Activated T-helper 1 cell treated with anti-CD3 and anti-CD28 coated beads, Interleukin-2, amount 50 U/mL, for 16 hours (primary cell): ENCODE measurements at places on chromosomes 3 and 15.

GRCh38 chr15:48650931-48651330 lies 5.4 kb upstream of the FBN1 start:
- no peak for DNase-seq

DNA sequence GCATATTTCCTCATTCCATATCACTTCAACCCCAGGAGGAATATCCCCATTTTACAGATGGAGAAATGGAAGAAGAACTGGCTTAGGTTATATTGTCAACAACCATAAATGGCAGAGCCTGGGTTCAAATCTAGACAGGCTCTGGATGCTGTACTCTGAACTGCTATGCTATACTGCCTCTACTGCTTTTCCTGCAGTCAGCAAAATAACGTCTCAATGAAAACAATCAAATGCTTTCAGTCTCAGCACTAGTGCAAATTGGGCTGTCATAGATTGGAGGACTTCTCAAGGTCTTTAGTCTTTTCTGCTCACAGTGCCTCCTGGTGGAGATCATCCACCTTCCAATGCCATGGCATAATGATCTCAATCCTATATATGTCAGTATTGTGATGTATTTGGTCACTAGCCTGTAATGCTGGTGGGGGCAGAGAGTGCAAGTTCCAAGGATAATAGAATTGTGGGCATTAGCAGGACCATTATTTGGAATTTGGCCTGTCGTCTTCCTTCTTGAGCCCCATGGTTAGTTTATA lies 285.0 kb downstream of the CLSTN2 start:
- no peak for DNase-seq

DNA sequence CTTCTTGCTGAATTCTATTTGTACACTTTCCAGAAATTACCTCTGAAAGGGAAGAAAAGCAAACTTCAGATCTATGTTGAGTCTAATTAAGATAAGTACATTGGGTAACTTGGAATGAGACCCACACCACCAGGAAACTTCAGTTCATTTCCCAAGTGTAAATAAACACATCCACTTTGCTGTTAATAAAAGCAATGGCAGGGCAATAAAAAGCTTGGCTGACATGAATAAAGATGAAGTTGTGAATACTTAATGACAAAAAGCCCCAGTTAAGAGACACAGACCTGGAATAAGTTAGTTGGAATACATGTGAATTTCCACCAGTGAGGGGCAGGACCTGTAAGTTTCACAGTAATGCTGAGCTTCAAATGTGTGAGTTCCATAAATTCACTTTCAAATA lies 83.3 kb downstream of the MEX3B start:
- no peak for DNase-seq

DNA sequence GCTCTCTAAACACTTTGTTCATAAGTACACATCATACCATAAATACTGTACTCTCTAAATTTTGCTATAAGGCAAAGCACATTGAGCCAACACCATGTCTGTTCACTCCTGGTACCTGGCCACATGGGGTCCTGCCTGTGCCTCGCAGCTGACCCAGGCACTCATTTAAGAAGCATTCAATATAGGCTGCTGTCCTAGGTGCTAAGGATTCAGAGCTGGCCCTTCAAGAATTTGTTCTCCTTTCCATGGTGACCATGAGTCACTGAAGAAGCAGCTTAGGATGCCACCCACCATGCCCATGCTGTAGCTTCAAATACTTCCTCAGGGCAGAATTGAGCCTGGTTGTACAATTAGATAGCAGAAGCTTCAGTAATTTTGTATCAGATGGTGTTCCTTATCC lies 119.2 kb upstream of the ZBED2 start:
- DNase-seq = no peak

- DNase-seq = no peak
These were observed 89.0 kb downstream of the RPL22L1 start for GRCh38 chr3:170780955-170781354.

- DNase-seq = no peak
These were observed 521.8 kb upstream of the CNTN3 start for GRCh38 chr3:75136100-75136897.

DNA sequence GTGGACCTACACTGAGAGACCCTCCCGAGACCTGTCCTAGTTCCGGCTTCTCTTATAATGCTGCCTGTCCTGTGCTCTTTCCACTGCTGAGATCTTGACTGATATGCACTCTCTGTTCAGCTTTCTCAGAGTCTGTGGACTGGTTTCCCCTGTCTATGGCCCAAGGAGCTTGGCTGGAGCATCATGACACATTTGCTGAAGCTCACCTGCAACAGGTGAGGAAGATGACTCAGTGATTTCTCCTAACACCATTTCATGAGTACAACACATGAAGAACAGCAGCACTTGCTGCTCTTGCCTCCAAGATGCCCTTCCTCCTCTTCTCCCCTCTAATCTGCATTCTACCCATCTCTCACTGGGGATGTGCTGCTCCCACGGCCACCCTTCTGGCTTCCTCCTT lies 92.1 kb downstream of the DUT start:
- no peak for DNase-seq

GRCh38 chr15:92907896-92908712 lies 8.0 kb downstream of the CHD2 start:
- no peak for DNase-seq

DNA sequence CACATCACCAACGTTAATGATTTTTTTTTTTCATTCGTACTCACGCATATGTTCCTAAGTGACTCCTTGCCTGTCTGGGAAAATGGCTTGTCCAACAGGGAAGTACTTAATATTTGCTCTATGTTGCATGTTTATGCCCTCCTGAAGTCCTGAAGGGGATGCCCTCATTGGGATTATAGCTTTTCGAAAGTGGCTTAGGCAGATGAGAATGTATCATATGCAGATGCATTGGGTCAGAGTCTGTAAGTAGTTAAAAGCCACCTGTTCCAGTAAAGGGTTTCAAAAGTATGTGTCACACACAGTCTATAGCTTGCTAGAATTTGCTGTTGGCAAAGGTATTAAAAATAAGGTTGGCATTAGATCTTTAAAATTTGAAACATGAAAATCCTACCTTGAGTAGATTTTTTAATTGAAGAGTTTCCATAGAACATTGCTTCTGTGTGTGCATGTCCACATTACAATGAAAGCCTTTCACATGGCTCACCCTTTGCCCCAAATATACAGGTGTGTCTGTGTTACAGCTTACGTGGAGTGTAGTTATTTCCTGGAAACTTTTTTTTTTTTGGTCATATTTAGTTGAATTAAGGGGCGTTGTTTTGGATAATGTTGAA lies 2.1 kb downstream of the ABHD17C start:
- DNase-seq = no peak

DNA sequence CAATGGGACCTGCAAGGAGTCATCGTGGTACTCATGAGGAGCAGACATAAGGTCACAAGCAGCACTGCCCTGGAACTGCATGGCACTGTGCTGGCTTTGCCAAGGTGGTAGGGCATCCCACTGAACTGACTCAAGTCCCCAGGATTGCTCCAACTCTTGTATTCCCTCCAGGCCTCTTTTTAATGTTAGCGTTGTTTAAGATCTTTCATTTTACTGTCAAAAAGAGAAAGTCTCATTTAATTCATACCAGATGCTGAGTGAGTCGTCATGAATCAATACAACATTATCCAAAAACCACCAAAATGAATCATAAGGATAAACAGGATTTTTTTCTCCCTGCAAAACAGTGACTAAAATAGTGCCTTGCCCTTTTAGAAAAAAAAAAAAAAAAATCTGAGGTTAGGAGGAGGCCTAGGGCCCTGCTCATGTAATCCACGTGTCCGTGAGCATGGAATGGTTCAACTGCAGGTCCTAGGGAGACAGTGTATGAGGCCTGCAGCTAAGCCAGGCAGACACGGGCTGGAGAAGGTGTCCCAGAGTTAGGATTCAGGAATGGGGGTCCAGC lies 36.7 kb upstream of the BLM start:
- DNase-seq = no peak

GRCh38 chr3:53705774-53706173 lies 140.4 kb downstream of the CHDH start:
- no peak for DNase-seq

DNA sequence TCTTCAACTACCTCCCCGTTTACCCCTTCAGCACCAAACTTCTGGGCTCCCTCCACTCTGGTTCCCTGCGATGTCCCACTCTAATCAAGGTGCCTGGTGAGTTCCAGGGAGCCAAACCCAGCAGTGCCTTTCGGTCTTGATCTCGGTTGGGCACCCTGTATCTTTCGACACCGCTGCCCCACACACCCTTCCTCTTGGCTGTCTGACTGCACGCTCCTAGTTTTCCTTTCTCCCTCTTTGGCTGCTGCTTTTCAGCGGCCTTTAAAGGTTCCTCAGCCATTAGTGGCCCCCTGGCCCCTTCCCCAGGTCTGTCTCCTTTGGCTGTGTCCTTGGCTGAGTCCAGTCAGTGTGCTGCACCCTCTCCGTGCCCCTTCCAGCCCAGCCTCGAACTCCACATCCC lies 784 bp downstream of the TTLL3 start:
- no peak for DNase-seq

- DNase-seq = no peak
These were observed 1.0 kb upstream of the CEP70 start for GRCh38 chr3:138594935-138595610.

DNA sequence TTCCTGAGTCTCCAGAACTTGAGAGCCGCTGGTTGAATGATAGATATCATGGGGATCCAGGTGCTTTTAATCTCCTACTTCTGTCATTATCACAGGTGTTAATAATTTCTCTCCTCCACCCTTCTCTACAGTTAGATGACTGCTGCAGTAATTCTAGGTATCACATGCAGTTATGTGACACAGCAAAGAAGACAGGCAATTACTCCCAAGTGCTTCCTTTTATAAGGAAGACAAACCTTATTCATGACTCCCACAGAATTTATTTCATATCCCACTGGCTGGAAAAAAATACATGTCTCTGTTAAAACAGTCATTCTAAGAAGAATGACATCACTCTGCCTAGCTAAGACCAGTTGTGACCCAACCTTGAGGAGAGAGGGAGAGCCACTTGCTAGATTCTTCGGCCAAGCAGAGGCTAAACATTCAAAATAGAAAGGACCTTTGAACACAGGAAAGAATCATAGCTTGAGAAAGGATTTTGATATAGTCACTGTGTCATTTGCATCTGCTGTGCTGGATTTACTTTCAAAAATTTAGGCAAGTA lies 500.6 kb downstream of the SI start:
- no peak for DNase-seq

GRCh38 chr3:113514265-113514769 lies 639 bp downstream of the SPICE1 start:
- no peak for DNase-seq

DNA sequence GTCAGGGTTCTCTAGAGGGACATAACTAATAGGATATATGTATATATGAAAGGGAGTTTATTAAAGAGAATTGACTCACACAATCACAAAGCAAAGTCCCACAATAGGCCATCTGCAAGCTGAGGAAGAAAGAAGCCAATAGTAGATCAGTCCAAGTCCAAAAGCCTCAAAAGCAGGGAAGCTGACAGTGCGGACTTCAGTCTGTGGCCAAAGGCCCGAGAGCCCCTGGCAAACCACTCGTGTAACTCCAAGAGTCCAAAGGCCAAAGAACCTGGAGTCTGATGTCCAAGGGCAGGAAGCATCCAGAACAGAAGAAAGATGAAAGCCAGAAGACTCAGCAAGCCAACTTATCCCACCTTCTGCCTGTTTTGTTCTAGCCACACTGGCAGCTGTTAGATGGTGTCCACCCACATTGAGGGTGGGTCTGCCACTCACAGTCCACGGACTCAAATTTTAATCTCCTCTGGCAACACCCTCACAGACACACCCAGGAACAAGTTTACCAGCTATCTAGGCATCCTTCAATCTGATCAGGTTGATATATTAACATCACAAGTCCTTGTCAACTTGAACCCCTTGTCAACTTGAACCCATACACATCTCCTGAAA lies 54.2 kb upstream of the ACAD9 start:
- DNase-seq = no peak

DNA sequence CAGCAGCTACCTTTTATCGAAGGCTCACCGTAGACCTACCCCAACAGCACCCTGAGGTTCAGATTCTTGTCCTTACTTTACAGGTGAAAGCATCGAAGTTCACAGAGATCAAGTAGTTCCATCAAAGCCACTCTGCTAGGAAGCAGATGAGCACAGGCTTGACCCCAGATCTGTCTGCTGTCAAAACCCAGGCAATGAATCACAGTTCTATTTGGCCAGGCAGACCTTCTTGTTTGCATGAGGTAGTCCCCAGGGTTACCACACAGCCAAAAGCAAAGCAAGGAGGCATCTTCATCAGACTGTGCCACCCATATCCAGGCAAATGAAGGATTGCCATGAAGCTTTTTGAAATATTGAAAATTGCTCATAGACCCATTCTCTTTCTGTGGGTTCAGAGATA lies 33.0 kb downstream of the HES1 start:
- DNase-seq = no peak
